ENCODE measurements at places on chromosomes 2 and 18. TPM values are rescaled to one million over a fixed set of nuclear protein-coding genes. Genes with fewer than 3 reads are reported as not detected.

- DNase-seq: no peak
Measured at GRCh38 chr2:3102922-3103569, 274.6 kb downstream of the EIPR1 start.

DNA sequence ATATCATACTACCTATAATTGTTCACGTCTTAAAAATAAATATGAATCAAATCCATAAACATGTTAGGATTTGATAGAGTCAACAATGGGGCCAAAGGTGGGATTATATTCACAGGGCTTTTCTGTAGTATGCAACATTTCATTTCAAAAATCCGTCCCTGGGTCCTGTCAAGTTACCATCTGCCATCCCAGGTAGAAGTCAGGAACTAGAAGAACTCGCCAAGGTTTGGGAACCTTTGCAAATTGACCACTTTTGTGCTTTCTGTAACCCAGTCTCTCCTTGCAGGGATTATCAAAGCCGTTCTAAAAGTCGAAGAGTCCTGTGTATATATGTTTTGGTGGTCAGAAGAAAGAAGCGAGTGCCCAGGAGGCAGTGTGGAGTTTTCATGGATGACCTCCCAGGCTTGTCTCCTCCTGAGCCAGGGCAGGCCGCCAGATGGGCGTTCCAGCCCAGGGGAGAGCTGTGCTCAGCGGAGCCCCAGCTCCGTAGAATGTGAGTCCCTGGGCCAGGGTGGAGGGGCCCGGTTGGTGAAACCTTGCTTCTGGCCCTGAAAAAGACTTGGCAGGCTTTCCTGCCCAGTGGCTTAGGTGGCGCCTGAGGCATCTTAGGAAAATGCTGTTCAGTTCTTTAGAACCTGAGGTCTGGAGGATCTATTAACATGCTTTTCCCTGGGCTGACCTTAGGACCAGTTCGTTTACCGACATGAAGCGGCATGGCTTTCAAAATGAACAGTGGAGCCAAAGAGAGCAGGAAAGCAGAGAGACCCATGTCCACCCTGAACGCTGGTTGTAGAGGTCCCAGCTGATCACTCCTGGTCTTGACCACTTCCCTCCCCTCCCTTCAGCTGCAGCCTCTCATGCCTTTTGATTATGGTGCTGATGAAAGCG is 69.2 kb downstream of the LONRF2 start:
- no peak for DNase-seq

- no peak for DNase-seq
Measured at GRCh38 chr2:12970861-12971260, 254.1 kb downstream of the TRIB2 start.

DNA sequence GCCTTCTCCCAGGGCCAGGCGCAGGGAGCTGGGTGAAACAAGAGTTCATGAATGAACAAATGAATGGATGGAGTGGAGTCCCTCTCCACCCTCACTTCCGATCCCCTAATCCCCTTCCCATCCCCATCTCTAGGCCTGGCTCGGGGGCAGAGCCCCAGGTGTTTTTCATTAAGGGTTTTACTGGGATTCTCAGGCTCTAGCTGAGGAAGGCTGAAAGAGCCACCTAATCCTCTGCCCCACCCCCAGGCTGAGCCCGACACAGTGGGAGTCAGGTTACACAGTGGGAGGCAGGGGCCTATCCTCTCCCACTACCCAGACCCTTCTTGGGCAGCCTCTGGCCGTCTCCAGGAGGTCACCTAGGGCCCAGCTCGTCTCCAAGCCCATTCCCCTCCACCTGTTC is 36.1 kb downstream of the SDC1 start:
- no peak for DNase-seq

Gene PPP1R1C
- not detected for total RNA-seq

DNA sequence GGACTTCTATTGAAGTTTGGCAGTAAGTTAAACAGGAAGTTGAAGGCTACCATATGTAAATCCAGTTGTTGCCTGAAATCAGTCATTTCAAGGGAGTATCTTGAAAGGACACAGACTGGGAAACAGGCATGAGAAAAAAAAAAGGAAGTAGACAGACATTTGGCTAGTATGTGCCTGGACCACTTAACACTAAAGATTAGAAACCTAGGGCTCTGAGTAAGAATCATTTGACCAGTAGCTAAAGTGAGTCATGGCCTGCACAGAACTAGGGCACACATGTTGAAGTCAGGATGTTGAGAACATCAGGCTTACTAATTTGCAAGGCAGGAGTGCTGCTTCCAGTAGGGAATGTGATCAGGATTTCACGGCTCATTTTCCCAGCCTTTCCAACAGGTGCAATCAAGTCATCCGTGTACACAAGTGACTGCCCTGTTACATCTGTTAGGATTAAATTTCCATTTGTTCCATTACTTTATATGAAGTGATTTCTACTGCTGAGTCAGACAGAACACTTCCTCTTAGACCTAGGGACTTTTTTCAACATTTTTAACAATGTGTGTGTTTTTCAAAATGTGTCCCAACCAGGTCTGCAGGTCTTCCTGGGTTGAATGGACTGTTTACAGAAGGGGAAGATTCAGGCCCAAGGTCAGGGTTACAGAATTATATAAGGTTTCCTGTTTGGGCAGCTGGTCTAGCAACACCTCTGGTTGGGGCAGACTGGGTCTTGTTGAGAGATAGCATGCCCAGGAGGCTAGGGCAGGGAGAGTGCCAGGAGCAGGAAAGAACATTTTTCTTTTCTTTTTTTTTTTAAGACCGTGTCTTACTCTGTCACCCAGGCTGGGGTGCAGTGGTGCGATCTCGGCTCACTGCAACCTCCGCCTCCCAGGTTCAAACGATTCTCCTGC is 145.6 kb downstream of the TGIF1 start:
- peak; percentile 51 for DNase-seq

Gene ITGB6
- not detected for total RNA-seq

GRCh38 chr2:24007693-24008092 is 2.2 kb upstream of the MFSD2B start:
- no peak for DNase-seq

DNA sequence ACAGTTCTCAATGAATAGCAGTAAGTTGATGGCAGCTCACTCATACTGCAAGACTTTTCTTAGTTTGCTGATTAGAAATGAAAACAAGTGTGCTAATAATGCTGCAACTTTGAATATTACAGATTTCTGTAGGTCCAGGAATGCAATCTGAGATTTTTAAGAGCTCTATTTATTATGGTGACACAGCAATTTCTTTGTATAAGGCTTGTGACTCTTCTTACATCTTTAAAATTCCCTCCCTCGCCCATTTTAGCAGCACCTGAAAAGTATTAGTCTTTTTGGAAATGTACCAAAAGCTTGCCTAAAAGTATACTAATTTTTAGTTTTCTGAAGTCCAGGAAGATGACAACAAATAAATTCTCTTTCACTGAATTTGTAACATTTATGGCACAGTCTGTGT is 4.4 kb upstream of the HTR2B start:
- DNase-seq: no peak

GRCh38 chr2:24466871-24467870 is 23.9 kb upstream of the NCOA1 start:
- DNase-seq: no peak

Gene IL1B
- total RNA-seq: 0.14 TPM

Data from activated T-cell treated with anti-CD3 and anti-CD28 coated beads, Interleukin-2, amount 50 U/mL, for 72 hours (primary cell).